Cardiac septum (tissue), 1 donor: ENCODE measurements at places on chromosomes 1 and 21.
A peak's percentile ranks its signal among the peaks of the same experiment; 100 is the strongest.

DNA sequence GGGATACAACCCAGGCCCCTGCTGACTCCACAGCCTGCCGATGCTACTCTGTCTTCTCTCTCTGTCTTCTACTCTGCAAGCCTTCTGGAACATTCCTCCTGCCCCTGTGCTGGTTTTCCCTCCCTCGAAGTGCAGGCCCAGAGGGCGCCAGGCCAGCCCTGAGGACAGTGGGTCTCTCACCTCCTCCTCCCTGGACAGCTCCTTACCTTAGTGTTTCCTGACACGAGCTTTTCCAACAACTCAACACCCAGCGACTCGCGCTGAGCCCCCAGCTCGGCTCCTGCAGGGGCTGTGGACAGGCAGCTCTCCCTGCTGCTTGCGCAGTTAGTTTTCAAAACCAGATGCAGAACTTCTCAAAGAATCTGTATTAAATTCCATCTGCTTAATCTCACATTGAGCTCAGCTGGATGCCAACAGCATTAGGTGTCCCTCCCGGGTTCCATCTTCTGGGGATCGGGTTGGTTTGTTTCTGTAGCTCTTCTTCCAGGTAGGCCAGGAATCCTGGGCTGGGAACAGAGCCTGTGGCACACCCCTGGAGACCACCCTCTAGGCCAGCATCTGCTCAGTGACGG, 54.2 kb downstream of the PTPRU start:
- DNase-seq, result peak; percentile 54

GRCh38 chr1:154860156-154860870, 9.8 kb downstream of the KCNN3 start:
- DNase-seq, result no peak

DNA sequence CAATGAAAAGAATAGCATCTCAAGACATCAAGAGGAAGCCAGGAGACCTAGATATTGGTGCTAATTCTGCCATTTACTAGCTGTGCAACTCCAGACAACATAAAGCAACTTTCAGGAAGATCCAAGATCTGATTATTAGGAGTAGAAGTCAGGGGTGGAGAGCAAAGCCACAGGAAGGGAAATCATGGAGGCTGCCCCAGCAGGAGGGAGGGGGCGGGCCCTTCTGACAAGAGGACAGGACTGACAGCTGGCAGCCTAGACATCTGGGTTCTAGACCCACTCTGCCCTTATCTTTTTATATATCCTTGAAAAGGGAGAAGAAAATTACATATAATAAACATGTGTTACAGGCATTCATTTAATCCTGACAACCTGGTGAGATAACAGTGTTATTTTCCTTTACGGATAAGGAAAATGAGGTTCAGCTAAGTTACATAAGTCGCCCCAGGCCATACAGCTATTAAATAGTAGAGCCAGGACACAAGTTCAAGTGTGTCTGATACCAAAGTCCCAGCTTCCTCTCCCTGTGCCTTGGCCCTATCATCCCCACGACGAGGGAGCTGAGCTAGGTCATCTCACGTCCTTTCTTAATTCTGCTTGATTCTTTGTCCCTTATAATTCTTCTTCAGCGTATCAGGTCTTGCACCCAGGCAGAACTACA, 46.6 kb downstream of the ARHGEF11 start:
- DNase-seq, result no peak

DNA sequence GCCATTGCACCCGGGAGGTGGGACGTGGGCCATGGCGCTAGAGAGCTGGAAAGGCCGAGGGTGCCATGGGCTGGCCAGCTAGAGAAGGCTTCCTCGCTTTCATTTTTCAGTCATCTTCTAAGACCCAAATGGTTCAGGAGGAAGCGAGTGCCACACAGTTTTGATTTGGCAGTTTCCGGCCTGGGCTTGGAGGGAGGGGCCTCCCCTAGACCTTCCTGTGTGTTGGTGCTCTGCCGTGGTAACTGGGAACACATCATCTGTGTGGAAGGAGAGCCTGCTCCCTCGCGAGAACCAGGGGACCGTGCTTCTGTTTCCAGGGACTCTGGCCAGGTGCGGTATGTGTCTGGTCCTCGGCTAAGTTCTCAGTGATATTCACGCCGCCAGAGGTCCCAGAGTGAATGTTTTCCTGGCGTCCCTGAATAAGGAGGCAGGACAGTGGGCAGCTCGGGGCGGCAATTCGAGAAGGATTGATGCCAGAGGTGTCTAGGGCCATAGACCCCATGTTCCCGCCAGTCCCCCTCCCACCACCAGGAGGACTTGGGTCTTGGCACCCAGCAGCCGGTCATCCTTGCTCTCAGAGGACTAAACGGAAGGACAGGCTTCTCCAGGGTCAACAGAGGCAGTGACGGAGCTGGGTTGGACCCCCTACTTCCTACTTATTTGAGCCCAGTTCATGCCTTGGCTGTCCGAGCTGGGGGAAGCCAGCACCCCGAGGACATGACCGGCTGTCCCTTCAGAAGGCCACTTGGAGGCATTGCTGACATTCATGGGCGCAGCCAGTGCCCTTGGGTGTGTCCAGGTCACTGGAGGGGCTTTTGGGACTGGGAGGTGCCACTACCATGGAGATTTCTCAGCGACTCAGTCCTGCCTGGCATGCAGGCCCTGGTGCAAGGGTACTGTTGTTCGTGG, 2.7 kb upstream of the NPHP4 start:
- DNase-seq, result peak; percentile 73

GRCh38 chr1:218527737-218528136, 182.6 kb downstream of the TGFB2 start:
- no peak for DNase-seq

DNA sequence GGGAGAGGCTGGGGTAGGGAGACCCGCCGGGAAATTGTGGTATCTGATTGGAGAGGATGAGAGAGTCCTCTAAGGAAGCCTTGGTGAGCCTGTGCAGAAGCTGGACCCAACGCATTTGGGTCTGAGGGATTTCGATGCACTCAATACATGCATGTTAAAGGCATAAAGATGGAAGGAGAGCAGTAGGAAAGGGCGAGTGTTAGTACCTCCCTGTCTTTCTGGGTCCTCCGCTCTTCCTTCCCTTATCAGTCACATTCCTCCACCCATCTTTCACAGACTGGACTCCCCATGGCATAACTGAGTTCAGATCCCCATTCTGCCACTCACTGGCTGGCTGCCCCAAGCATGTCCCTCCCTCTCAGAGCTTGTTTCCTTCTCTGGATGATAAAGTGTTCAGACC, 7.3 kb downstream of the RGS16 start:
- DNase-seq, result no peak

DNA sequence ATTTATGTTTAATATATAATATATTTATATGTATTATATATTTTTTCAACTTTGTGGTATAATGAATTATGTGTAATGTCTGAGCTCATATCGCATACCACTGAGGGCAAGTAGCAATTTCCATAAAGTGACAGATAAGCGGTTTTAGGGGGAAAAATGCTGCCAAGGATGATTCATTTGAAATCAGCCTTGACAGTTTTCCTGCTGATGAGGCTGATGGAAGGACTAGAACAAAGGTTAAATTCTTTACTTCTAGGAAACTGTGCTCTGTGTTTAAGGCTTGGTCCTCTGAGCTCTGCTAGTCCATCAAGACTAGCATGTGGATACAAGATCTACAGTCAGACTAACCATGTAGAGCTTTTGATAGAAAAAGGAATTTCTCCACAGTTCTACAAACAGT, 19.3 kb upstream of the DDAH1 start:
- DNase-seq, result no peak

DNA sequence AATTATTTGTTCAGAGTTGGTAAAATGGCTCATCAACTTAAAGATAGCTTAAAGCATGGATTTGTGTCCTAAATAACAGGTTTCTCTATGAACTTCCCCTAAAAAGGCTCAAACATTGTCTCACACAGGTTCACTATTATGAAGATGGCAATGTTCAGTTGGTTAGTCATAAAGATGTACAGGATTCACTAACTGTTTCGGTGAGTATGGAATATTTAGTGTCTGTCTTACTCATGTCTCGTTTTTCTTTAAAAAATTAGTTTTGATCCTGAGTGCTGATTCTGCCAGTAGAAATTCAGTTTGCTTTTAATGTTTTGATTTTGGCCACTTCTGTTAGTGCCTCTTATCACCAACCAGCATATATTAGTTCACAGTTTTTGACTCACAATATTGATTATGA, 7.5 kb upstream of the MOV10 start:
- DNase-seq, result no peak

- DNase-seq, result no peak
Measured at GRCh38 chr1:190119683-190120082, 358.0 kb downstream of the BRINP3 start.

GRCh38 chr1:69911301-69911801, 294.0 kb downstream of the LRRC40 start:
- no peak for DNase-seq

- no peak for DNase-seq
Measured at GRCh38 chr1:44030605-44031251, 534 bp downstream of the SLC6A9 start.

GRCh38 chr1:15621975-15622374, 4.7 kb downstream of the DDI2 start:
- no peak for DNase-seq

GRCh38 chr1:212987702-212988322, 27.9 kb downstream of the ANGEL2 start:
- no peak for DNase-seq

- no peak for DNase-seq
Measured at GRCh38 chr1:75276385-75276784, 142.2 kb downstream of the LHX8 start.

DNA sequence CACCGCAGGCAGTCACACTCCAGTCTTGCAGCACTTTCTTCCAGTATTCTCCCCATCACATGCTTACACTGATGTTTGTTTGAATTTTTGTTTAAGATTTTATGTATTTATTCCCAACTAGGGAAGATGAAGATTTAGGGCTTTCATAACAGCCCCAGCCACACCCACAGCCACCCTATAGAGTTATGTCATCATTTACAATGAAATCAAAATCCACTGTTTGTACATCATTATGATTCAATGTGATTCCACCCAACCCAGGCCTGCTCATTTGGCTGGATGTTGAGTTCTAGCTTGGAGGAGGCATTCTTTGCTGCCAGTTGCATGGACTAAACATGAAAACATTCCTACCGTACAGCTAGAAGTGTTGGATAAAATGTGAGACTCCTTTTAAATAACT, 35.8 kb downstream of the RIPK4 start:
- DNase-seq, result no peak

DNA sequence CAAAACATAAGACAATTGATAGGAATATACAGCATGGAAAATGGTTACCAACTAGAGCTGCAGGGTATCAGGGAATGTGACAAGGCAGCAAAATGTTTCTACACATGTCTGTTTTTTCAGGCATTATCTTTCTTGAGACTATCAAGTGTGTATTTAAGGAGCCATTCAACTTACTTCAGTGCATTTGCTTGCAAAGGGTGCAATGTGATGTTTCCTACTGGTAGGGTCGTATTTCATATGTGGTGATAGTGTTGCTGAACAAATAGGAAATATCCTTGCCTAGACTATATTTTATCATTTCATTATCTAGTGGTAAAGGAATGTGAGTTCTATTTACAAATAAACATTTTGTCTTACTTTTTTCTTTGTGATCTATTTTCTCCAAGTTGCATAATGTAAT, 42.4 kb downstream of the PTPRC start:
- DNase-seq, result no peak

DNA sequence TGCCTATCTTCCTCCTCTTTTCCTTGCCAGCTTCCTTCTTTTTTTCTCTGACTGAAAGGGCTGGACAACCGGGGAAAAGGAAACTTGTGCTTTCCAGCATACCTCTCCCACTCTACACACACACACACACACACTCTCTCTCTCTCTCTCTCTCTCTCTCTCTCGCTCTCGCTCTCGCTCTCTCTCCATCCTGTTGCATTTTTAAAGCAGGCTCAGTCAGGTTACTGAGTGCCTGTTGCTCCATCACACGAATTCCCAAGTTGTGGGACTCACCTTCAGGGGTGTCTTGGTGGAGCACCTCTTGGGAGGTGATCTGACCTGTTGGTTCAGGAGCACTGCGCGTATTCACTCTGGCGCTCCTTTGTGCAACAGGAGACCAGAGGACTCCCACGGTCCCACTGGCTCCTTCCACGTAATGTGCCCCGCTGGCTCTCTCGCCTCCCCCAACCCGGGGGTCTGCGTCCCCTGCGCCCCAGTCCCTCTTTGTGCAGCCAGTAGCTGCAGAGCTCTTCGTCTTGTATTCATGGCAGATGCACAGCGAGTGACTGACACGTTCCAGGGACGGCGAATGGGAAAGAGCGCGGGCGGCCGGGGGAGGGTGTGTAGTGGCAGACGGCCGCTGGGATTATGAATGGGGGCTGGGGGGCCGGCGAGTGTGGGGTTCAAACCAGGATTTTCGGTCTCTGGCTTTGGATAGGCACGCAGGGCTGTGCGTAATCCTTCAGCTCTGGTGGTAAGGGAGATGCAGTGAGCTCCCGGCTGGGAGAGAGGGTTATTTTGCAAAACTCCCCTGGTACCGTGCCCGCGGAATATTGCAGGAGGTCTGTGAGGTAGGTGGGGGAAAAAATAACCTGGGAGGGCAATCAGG, 660 bp upstream of the PDE4B start:
- DNase-seq, result peak; percentile 70
